ENCODE measurements at places on chromosomes 3 and 15.

GRCh38 chr3:76582632-76583378 is 457.1 kb upstream of the ROBO2 start:
- DNase-seq: peak; percentile 16

GRCh38 chr3:100984308-100984707 is 8.9 kb downstream of the ABI3BP start:
- no peak for DNase-seq

GRCh38 chr3:81045976-81046375 is 715.5 kb downstream of the GBE1 start:
- DNase-seq: no peak

DNA sequence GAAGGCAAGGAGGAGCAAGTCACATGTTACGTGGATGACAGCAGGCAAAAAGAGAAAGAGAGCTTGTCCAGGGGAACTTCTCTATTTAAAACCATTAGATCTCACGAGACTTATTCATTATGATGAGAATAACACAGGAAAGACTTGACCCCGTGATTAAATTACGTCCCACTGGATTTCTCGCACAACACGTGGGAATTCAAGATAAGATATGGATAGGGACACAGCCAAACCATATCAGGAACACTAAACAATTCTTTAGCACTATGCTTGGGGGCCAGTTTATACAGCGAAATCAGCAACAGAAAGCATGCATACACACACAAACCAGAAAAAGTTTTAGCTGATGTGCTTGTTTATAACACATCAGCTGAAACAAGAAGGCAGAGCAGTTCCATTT is 704.2 kb downstream of the OTOL1 start:
- no peak for DNase-seq

DNA sequence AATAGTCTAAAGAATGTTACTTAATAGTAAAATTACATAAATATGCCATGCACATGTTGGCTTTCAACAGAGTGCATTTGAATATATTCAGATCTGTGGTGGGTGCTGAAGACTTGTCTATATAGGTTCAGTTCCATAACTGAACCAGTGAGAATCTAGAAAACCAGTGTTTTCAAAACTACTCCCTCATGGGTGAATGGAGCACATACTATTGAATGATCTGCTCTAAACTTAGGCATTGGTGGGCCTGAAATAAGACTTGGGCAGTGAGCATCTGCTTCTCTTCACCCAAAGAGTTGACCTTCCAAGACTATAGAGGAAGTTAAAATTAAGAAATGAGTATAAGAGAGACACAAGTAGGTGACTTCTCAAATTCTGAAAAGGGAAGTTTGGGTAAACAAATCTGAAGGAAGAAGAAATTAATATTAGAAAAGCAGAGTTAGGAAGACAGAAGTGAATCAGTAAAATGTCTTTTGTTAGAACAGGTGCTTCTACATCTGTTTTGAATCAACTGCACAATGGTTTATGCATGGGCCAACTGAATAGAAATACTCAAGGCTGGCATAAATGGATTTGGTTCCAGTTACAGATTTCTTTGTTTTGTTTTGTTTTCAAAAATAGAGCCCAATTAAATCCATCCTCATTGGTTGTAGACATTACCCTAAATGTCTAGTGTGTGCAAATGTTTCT is 19.3 kb downstream of the ALCAM start:
- DNase-seq: no peak

DNA sequence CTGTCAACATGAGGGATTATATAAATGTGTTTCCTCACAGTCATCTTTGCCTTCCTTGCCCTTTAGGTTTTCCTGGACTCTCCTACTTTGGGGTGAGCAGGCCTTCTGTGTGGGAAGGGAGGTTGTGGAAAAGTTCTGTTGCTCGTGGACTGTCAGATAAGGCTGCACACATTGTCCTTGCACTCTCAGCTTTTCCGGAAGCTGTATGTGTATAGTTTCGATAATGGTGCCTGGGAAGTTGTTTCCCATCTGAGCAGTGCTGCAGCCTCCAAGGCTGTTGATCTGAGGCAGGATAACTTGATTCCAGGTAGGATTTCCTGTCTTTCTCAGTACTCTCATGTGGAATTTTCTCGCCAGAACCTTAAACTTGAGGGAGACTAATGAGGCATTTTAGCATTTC is 297.8 kb upstream of the AZI2 start:
- DNase-seq: no peak

All from hepatic stellate cell (primary cell).